GM12878 (cell line): ENCODE measurements at places on chromosomes 6 and 20.

DNA sequence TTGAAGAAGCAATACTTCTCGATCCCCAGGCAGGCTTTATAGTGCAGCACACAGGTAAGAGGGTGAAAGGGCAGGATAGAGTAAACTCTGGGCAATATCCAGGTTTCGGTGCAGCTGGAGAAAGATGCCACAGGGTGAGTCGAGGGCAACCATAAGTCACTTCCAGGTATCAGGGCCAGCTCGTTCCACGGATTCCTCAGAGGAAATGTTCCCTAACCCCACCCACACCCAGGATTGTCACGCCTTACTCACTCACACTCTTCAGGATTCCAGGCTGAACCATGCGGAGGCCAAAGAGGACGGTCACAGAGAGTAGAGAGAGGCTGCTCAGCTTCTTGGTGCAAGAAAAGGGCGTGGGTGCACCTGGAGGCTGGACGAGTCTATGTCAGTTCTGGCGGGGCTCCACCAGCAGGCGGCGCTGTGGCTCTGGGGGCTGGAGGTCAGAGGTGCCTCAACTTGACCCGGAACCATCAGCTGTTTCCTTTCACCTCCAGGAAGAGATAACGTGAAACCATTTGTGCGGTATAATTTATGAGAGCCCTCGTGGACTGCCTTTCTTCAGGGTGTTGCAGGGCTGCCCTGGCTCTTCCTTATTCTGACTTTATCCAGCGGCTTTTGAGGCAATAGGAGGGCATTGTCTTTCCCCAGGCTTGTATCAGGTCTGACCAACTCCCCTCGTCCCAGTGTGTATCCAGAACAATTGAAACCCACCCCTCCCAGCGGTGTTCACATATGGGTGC is 14.5 kb upstream of the WFDC12 start:
- peaks cover 1% of the 10 kb centered on the region for H3K27me3 ChIP-seq
- DNase-seq: no peak
- no peak overlapping the region for H3K4me3 ChIP-seq
- no peak overlapping the region for H3K27ac ChIP-seq
- no peaks in the 10 kb centered on the region for H3K36me3 ChIP-seq

DNA sequence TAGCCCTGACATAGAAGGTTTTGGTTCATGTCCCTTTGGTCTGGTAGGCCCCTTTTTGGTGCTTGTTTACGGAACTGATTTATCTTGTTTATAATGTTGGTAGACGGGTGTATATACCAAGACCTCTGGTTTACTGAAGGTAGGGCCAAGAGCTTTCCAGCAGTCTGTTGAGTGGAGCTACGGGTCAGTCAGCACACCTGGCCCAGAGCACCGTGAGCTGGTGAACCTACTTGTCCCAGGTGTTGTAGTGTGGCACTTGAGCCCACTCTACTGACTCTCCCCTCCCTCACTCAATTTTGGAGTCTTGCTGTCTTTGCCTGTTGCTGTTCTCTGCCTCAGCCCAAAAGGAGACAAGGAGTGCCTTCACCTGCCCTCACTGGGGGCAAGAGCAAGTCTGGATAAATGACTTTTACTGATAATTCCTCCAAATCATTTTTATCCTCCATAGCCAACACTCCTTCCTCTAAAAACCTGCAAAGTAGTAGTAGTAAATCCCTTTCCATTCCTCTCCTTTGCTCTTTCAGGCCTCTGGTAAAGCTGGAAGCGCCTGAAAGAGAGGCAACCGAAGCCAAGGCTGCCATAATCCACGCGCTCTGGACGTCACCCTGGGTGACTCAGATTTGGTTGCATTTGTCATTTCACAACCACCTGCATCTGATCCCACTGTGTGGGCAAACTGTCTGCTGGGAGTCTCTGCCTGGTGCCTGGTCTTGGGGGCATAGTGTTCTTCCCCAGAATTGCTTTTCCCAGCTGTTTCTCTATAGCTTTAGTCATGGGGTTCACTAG is 22.2 kb downstream of the RREB1 start:
- peaks cover 9% of the 10 kb centered on the region for H3K36me3 ChIP-seq
- H3K4me1 ChIP-seq: peaks cover 57% of the 10 kb centered on the region
- H3K4me3 ChIP-seq: no peak overlapping the region
- H3K27ac ChIP-seq: peak overlapping the region; percentile 43; the same call in 1 of the 2 replicates

DNA sequence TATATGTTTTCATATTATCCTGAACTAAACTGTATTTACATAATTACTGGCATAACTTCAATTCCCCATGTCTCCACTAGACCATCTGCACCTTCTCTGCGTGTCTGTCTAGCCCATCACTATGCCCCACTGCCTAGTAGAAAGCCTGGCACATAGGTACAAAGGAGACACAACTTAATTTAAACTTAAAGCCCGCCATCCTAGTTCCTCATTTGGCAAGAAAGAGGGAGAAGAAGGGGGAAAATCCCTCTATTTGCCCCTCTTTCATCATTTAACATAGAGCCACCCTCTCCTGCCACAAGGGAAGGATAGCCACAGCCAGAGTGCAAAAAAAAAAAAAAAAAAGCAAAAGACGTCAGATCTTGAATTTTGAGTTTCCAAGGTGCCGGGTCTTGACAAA is 1.8 kb downstream of the PKIG start:
- H3K27ac ChIP-seq: peak overlapping the region; percentile 77
- DNase-seq: no peak
- H3K27me3 ChIP-seq: no peaks in the 10 kb centered on the region

DNA sequence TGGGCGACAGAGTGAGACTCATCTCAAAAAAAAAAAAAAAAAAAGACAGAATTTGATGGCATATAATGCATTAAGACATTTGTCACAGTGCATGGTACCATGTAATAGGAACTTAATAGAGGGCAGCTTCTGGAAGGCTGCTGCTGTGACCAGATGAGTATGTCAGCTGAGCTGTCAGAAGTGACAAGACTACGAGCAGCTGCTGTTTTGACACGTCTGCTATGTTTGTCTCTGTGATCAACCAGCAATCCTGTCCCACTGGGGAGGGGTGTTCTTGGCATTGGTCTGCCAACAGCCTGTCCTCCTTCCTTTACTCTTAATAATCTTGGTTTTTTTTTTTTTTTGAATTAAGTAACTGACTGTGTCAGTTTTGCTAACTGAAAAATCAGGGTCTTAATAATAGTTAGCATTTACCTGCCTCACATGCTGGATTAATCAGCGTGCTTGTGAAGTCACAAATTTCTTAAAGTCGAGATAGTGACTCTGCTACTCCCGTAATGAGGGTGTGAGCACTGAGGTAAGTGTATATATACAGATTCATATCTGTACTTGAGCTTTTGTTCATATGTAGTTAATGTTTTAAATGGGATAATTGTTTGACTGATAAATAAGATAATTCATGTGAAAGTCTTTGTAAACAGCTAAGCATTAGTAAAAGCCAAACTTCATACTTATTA is 152.4 kb downstream of the BMP2 start:
- no peak overlapping the region for H3K27ac ChIP-seq
- no peak overlapping the region for H3K4me3 ChIP-seq
- DNase-seq: no peak
- H3K27me3 ChIP-seq: no peaks in the 10 kb centered on the region
- H3K36me3 ChIP-seq: no peaks in the 10 kb centered on the region

DNA sequence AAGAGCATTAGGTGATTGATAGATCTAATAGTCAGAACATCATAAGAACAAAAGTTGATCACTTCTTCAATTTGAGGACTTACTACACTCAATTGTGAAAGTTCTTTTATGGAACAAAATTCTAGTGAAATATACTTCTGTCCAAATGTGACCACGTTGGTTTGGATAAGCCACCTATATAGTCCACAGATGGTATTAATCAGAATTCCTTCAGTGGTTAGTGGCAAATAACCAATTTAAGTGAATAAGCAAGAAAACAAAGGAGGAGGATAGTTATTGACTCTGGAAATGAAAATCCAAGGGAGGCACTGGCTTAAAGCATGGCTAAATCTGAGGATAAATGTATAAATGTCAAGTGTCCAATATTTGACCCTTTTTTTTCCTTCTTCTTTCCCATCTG is 268.5 kb upstream of the MARCKS start:
- H3K4me1 ChIP-seq: no peaks in the 10 kb centered on the region
- no peaks in the 10 kb centered on the region for H3K27me3 ChIP-seq
- H3K27ac ChIP-seq: no peak overlapping the region
- no peak for DNase-seq
- H3K36me3 ChIP-seq: no peaks in the 10 kb centered on the region

GRCh38 chr20:32672394-32672981 is 1.3 kb downstream of the C20orf203 start:
- H3K36me3 ChIP-seq: no peaks in the 10 kb centered on the region
- H3K27me3 ChIP-seq: no peaks in the 10 kb centered on the region
- H3K4me3 ChIP-seq: no peak overlapping the region; the same call in 1 of the 2 replicates
- no peak for DNase-seq
- peak overlapping the region; percentile 96 for H3K27ac ChIP-seq
- H3K4me1 ChIP-seq: peaks cover 38% of the 10 kb centered on the region

GRCh38 chr6:110351986-110352385 is 6.2 kb downstream of the METTL24 start:
- H3K27ac ChIP-seq: no peak overlapping the region
- H3K36me3 ChIP-seq: no peaks in the 10 kb centered on the region
- no peak overlapping the region for H3K4me3 ChIP-seq
- no peak for DNase-seq
- H3K27me3 ChIP-seq: peaks cover 2% of the 10 kb centered on the region; the same call in 1 of the 2 replicates

DNA sequence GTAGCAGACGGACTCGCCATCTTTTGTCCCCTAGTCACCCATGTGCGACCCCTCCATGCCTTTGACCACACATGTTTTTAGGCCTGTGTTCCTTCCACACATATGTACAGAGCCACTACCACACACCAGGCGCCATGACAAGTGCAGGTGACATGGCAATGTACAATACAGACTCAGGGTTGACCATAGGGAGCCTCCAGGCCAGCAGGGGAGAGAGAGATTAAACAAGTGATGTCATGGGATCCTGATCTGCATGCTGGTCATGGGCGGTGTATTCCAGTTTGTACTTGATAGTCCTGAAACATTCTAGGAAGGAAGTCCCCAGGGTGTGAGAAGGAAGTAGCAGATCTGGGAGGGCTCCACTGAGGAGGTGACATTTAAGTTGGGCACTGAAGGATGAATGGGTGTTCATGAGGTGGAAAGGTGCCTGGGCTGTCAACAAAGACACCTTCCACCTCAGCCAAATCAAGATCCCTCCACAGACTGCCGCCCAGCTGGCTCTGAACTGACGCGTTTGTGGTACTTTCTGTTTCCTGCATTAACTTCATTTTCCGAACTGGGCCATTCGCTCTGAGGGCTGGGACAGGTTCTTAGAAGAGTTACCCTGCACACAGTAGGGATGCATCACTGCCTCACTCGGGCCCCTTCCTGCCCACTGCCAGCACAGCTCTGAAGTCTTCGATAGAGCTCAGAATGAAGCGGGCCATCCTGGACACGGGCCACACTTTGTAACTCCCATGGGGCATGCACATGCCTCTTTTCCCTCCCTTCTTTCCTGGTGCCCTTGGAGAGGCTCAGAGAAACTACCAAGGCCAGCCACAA is 94.0 kb downstream of the NOL4L start:
- no peaks in the 10 kb centered on the region for H3K4me1 ChIP-seq
- no peaks in the 10 kb centered on the region for H3K36me3 ChIP-seq
- no peak for DNase-seq

DNA sequence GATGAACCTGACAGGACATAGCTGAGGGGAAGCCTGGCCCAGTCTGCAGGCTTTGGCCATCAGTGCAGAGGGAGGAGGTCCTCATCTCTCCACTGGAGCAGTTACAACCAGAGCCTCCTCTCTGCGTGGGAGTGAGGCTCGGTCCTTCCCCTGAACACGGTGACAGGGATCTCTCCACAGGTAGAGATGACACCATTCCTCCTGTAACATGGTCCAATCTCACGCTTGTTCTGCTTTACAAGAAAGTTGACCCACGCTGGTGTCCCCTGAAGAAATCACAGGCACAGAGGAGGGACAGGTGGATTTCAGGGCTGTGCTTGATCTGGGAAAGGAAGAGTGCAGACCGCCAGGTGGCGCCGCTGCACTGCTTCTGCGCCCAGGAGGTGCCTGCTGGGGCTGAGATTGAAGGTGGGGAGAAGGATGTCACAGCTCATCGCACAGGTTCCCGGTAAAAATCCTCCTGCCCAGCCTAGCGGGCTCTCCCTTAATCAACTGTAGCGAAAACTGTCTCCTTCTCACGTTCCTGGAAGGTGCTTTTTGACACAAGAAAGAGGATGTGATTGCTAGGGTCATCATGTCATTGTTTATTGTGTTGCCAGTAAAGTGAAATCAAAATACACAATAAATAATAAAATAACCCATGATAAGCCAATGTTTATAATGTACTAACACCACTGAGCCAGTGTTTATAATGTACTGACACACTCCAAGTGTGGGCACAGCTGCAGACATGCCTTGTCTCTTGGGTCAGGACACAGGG is 20.4 kb downstream of the HLA-G start:
- no peak overlapping the region for H3K27ac ChIP-seq
- no peaks in the 10 kb centered on the region for H3K4me1 ChIP-seq
- H3K4me3 ChIP-seq: no peak overlapping the region
- H3K36me3 ChIP-seq: no peaks in the 10 kb centered on the region
- H3K27me3 ChIP-seq: peaks cover 5% of the 10 kb centered on the region

GRCh38 chr6:109471105-109471810 is 11.8 kb downstream of the ZBTB24 start:
- H3K27ac ChIP-seq: peak overlapping the region; percentile 62
- H3K4me1 ChIP-seq: peaks cover 28% of the 10 kb centered on the region
- peaks cover 24% of the 10 kb centered on the region for H3K36me3 ChIP-seq
- H3K27me3 ChIP-seq: no peaks in the 10 kb centered on the region
- no peak for DNase-seq

- H3K4me3 ChIP-seq: no peak overlapping the region
- H3K4me1 ChIP-seq: no peaks in the 10 kb centered on the region
- no peak overlapping the region for H3K27ac ChIP-seq
- no peaks in the 10 kb centered on the region for H3K36me3 ChIP-seq
- H3K27me3 ChIP-seq: no peaks in the 10 kb centered on the region
- DNase-seq: no peak
Observed at GRCh38 chr20:11063444-11063843, 389.6 kb upstream of the JAG1 start.

DNA sequence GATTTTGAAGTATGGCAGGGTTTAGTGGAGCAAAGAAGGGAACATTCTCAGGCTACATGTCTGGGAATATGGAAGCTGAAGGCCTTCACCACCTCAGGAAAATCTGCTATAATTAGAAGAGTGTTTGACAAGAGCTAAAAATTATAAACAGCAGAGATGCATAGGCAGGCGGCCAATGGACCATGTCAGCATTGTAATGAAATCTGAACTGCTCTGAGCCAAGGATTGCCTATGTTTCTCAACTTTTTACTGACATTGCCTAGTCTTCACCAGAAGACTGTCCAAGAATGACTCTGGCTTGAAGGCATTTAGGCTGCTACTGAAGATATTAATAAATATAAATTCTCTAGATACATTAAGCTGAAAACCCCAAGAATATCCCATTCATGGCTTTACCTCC is 84.1 kb downstream of the C6orf52 start:
- no peaks in the 10 kb centered on the region for H3K36me3 ChIP-seq
- DNase-seq: no peak
- no peaks in the 10 kb centered on the region for H3K27me3 ChIP-seq
- H3K4me3 ChIP-seq: no peak overlapping the region
- H3K27ac ChIP-seq: no peak overlapping the region
